ENCODE measurements at places on chromosomes 6 and 20.
A peak's percentile ranks its signal among the peaks of the same experiment; 100 is the strongest.

DNA sequence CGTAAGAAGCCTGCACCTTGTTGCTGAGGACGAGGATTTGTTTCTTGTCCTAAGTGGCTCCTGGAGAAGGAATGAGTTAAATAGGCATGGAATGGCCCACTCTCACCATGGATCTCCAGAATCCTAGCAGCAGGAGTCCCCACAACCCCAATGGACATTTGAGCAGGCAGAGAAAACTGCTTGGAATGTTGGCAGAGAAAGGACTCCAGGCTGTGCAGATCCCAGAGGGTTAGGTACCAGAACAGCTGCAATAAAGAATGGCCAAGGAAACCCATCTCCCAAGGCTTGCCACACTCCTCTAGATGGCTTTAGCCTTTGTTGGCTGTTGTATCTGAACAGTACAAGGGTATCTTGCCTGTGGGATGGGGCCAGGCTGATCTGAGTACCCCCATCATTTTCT is 1415.7 kb upstream of the ADGRB3 start:
- DNase-seq = no peak

GRCh38 chr20:39445095-39445494 is 483.0 kb downstream of the DHX35 start:
- DNase-seq = no peak

DNA sequence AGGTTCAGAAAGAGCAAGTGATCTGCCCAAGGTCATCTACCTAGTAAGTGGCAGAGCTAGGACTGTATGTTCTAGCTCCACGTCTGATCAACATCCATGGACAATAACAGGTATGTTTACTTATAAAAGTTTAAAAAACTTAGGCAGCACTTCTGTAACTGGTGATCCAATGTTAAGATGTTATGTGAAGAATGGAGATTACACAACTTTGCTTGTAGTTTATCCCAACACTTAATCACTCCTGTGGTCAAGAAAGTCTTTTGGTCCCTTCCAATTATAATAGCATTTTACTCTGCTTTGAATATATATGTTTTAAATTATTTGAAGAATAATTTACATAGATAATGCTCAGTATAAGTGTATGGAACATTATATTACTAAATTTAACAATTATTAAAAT is 4.8 kb downstream of the FBXO30 start:
- DNase-seq = no peak

- DNase-seq = no peak
Observed at GRCh38 chr6:87791029-87791428, 89.0 kb upstream of the AKIRIN2 start.

DNA sequence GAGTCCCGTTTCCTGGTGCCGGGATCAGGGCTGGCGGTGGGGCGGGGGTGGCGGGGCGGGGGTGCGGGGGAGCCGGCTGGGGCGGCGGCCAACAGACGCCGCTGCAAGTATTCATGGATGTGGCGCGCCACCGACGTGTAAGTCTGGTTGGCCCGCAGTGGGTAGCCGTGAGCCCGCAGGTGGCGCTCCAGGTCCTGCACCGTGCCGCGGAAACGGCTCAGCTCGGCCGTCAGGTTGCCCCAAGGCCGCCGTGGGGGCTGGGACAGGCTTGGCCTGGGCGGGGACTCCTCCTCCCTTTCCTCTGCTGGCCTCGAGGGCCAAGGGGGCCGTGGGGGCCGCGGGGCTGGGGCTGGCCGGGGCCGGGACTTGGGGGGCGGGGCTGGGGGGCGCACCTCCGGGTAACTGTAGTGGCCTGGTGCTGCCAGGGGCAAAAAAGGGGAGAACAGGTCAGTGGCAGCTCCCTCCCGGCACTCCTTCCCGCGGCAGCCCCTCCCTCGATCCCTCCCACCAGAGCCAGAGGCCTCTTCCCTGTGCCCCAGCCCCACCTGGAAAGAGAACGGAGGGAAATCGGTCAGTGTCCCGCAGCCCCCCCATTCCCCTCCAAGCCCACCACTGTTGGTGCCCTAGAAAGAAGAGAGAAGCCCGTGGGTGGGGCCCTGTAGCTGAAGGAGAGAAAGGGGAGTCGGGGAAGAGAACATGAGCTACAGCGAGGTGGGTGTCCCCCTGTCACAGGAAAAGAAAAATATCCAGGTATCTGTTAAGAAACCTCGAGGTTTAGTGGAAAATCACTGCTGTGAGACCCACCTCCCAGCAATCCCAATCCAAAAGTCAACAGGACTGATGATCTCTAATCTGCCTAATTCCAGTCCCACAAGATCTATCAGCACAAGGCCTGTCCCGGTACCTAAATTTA is 21.3 kb downstream of the TNXB start:
- peak; percentile 79 for DNase-seq

- no peak for DNase-seq
Observed at GRCh38 chr6:125888989-125889656, 67.4 kb upstream of the HINT3 start.

- no peak for DNase-seq
Observed at GRCh38 chr20:4065391-4065844, 50.1 kb upstream of the RNF24 start.

GRCh38 chr6:165701005-165701404 is 38.0 kb upstream of the PDE10A start:
- no peak for DNase-seq

DNA sequence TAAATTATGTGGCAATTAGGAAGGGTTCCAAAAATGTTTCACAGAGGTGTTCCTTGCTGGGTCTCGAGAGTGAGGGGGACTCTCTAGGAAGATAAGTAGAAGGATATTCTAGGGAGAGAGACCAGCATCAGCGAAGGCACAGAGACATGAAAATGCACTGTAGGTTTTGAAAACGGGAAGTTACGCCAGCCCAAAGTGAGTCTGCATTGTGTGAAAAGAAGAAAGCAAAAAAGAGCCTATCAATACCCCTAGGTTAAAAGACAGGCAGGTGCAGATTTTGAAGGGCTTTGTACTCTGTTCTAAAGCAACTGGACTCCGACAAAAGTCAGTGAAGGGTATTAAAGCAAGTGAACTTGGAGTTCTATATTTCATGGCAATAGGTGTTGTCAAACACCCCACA is 25.7 kb upstream of the MRAP2 start:
- no peak for DNase-seq

DNA sequence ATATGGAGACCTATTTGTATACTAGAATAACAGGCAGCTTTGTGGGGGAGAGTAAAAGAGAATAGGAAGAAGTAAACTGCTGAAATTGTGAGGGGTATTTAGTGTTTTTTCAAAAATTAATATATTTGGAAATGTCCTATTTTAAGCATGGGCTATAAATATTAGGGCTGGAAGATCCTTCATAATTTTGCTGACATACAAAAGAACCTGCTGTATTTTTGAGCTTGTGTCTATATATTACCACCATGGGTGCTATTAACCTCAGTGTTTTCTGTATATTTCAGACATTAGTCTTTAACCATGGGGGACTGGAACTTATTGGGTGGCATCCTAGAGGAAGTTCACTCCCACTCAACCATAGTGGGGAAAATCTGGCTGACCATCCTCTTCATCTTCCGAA is at the start of gene GJA10:
Gene GJA10, plus strand, starts transcription at position 301 of the 400 bp plus-strand sequence. Its CDS starts 0 bp downstream, at position 301.
- no peak for DNase-seq

- no peak for DNase-seq
Observed at GRCh38 chr6:2792330-2793110, 27.3 kb downstream of the WRNIP1 start.

DNA sequence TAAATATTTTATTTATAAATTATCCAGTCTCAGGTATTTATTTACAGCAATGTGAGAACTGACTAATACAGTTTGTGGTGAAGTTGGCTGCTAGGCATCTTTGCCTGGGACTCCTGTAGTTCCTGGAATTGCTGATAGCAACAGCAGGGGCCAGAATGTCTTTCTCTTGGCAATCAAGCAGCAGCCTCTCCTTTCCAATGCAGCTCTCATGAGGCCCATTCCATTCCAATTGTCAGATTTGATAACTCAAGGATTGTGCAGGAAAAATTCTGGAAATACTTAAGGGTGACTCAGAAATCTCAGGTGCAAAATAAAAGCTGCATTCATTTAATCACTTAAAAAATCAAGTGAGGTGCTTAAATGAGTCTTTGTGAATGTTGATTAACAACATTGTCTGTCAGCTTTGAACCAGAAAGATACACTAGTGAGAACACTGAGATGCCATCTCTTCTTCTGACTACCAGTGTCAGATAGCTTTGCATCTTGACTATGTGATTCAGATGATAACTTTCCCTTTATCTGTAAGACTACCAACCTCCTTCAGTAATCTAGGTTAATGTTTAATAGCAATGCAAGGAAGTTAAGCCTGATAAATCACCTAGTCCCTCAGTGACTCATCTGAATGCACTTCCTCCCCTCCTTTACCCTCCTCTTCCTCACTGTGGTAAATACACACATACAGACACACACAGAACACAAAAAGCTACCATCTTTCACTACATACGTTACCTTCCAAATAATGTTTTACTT is 32.1 kb upstream of the COL21A1 start:
- no peak for DNase-seq

DNA sequence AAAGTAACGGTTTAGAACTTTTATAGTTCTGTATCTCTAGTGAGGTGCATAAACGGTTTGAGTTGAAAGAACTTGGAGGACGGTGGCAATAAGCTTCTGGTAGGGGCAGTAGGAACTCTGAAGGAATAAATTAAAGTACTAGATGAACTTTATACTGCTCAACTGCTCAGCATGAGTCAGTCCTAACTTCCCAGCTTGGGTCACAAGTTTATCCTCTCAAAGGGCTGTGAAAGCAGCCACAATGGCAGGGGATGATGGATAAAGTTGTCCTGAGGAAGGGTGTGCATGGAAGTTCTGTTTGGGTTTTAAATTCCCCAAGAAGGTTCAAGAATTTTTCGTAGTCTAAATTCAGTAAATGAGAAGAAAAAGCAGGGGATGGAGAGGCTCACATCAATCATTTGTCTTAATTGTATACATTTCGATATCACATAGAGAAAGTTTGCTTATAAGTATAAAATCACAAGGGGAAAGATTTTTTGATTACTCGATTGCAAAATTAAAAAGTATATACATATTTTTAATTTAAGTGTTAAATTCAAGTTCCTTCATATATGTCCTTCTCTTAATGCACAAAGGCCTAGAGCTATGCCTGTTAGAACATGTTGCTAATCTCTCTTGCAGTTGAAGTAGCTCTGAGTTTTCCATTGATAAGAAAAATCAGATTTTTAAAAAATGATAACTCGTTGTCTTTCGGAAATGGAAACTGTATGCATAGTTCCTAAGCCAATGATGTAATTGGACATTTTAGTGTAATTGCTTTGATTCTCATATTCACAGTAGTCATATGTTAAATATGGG is 55.3 kb upstream of the JAG1 start:
- DNase-seq = no peak

DNA sequence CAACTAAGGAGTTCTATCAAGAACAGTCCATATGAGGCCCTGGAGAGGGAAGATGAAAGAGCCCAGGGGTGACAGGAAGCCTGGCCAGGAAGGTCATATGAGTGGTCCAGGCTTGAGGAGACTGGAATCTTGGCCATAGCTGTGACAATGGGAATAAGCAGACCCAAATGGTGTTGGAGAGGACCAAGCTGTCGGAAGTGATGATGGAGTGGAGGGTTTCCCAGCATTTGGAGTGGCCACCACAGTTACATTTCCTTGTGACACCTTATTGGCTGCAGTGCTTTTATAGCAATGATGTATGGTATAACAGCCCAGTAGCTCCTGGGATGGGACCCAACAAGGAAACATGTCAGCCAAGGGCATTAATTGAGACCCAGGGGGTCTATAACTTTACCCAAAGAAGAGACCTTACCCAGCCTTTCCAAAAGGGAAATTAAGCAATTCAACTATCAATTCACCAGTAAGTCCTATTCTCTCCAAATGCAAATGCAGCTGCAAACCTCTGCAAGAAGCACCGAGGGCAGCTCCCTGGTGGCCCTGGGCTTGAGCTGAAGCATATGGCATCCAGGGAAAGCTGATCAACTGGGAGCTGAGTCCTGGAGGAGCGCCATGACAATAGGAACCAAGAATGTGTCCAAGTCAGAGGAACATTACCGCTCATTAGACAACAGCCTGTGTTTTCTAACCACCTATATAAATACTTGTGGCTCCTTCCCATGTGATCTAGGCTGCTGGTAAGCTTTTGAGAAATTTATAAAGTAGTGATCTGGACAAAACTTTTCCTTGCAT is 219.4 kb downstream of the SOD2 start:
- DNase-seq = no peak

DNA sequence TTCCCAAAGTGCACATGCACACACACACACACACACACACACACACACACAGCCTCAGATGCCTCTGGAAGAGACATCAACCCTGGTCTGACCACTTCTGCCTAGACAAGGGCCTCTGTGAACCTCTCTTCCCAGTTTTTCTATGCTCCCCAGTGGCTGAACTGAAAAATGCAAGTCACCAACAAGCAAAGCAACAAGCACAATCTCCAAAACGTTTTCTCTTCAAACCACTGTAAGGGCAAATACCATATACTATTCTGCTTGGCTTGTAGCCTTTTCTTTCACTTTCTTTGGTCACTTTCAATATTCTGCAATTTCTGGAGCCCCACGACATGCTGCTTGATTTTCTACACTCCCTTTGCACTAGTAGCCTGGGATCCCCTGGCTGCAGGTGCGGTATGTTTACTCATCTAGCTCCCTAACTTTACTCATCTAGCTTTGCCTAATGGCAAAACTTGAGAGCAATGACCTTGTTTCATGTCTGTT is 121.4 kb upstream of the DST start:
- no peak for DNase-seq

GRCh38 chr6:105227295-105227767 is 47.5 kb upstream of the POPDC3 start:
- DNase-seq = no peak
